ENCODE measurements at places on chromosomes 5 and 9.

DNA sequence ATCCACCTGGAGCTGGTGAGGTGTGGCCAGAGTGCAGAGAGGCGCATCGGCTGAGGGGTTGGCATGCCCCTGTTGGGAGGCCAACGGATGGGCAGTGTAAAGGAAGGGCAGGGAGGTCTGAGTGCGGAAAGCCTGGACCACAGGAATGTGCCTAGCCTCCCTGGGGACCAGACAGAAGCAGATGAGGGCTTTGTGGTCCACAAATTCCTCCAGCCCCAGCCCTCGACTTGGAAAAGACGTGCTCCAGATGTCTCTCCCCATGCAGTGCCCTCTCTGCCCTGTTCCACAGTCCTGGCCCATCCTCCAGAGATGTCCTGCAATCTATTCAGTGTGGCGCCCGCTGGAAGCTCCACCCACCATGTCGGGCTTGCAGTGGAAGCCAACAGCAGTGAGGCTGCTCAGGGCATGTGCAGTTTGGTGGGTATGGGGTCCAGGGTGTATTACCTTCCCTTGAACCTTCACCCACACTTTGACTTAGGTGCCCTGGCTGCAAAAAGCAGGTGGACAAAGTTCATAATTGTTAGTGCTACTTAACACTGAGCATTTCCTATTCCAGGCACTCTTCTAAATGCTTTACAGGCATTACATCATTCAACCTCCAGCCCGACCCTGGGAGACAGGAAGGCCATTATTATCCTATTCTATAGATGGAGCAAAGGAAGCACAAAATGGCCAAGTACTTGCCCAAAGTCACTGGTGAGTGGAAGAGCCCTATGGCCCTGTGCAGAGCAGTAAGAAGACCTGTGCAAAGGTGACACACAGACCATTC is 120.2 kb upstream of the SLC25A48 start:
- DNase-seq, result no peak

GRCh38 chr9:121662359-121662758 is 10.9 kb downstream of the DAB2IP start:
- no peak for DNase-seq

DNA sequence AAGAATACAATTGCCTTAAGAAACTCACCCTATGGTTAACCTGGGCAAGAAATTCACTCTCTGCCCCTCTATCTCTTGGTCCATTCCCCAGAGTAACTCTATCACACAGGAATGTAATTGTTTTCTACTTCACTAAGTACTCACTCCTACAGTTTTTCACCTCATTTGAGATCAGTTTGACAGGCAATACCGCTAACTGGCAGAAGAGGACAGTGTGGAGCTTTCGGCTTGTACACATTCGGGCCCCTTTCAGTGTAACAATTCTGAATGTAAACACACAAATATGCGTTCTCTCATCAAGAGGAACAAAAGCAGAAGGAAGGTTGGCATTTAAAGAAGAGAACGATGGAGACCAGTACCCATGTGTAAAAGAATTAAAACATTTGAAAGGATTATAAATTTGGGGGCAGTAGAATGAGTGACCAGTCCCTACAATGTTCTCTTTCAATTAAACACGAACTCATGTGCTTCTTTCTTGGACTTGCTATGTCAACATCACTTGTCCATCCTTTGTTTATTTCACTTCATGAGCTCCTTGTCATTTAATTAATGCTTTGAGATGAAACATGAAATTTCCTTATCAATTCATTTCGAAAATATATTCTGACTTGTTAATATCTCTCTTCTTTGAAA is 188.5 kb upstream of the GRAMD2B start:
- DNase-seq, result peak; percentile 72

GRCh38 chr5:40312205-40312604 is 367.5 kb upstream of the PTGER4 start:
- no peak for DNase-seq

GRCh38 chr9:114216081-114216480 is 60.7 kb downstream of the COL27A1 start:
- peak; percentile 85 for DNase-seq

- DNase-seq, result no peak
Measured at GRCh38 chr9:78682216-78682615, 385.3 kb downstream of the PSAT1 start.

GRCh38 chr5:179872828-179873575 is 14.4 kb upstream of the MRNIP start:
- DNase-seq, result no peak

GRCh38 chr5:178281331-178281730 is 48.7 kb upstream of the PHYKPL start:
- DNase-seq, result no peak

DNA sequence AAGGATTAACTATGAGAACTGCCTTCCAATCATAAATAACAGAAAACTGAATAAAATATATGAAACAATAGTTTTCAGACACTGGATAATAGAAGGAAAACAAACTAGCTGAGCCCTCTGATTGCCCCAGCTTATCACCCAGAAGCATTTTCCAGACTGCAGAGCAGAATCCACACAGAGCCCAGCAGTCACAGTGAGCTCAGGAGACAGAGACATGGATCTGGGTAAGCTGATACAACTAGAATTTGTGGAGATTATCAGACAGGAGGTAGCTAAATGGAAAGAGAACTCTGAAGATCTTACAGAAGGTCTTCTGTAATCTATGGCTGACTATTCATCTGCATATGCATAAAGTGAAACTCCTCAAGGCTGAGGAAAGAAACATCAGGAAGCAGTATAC is 128.8 kb downstream of the NR2F1-AS1 start:
- no peak for DNase-seq

DNA sequence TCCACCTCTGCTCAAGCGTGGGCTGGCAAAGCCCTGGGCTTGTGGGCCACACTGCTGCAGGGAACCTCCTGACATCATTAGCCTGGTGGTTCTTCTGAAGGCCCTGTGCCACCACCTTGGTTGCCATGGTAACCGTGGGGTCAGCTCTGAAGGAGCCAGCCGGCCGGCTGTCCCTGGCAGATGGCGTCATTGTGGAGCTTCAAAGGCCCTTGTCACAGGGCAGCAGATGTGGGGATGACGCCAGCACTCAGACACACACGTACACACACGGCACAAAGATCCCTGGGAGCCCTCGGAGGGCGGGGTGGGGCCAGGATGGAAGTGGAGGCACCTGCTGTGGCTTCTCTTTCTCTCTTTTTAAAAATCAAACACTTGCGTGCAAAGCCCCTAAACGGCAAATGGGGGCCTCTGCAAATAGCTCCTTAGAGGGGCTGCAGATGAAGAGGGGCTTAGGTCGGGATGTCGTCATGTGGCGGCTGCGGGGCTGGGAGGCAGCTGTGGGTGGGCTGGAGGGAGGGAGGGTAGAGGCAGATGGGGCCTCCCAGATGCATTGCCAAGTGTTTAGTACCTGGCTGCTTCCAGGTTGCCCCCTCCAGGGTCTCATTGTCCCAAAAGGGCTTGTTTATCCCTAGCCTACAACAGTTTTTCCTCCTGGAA is 19.5 kb upstream of the RPL26L1 start:
- DNase-seq, result peak; percentile 94

- DNase-seq, result no peak
Measured at GRCh38 chr5:169181814-169182213, 119.1 kb downstream of the SLIT3 start.

GRCh38 chr9:89491694-89492093 is 6.2 kb downstream of the SEMA4D start:
- no peak for DNase-seq

GRCh38 chr5:38285226-38285625 is 26.9 kb downstream of the EGFLAM start:
- DNase-seq, result no peak

GRCh38 chr5:82397741-82398320 is 119.7 kb upstream of the RPS23 start:
- DNase-seq, result no peak

DNA sequence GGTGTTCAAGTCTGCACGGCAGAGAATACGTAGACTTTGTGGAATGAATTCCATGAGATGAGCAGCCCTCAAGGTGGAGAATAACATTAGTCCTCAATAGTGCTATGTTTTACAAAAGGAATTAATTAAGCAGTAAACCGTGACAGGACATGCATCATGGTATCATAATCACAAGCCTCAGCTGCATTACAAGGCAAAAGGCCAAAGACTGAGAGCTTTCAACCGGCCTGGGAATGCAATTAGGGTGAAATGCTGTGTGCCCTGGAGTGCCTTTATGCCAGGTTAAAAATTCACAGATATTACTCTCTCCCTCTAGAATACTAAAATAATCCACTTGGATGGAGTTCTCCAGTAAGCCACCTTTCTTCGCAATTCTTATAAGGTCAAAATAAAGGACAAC is 270.6 kb downstream of the MLLT3 start:
- DNase-seq, result no peak

DNA sequence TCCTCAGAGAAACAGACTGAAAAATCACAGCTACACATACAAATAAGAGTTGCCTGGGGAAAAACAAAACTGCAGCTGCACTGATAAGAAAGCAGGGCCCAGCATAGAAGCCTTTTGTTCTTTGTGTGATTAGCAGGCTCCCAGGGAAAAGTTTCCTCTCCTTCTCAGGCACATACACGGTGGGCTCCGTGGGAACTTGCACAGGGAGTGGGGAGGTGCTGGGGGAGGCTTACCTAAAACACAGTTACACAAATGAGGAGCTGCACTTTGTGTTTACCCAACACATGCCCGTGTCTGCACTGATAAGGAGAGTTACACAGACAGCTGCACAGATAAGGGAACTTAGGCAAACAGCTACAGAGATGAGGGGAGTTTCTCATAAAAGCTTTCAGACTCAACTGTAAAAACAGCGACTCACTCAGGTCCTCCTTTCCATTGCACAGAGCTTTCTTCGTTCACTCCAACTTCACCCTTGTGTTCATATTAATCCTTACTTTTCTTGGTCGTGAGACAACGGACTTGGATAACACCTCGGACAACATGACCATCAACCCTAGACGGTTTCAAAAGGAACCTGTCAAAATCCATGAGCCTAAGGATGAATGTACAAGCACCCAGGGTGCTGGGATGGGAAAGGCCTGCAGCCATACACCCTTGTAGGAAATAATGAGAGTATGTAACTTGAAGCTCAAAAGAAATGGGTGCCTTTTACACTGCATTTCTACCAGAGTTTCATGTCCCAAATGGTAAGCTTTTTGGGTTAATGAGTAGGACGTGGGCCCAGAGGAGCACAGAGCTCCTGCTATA is 50.8 kb downstream of the SERINC5 start:
- no peak for DNase-seq

GRCh38 chr9:109487247-109487646 is 10.9 kb downstream of the PTPN3 start:
- DNase-seq, result no peak

DNA sequence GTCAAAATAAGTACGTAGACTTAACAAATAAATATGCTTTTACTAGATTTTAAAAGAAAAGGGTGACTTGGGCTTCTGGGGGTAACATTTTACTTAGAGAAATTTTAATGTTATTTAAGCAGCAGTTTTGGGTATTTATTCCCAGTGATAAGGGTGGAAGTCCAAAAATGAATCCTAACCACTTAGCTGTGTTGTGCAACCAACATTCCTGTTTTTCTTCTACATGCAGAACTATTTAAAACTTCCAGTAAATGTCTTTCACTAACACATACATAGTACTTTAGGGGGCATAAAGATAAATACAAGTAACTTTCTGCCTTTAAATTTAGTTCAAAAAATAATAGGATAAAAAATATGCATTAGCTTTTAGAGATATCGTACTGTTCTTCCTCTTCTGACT is 436.7 kb downstream of the CTNND2 start:
- no peak for DNase-seq

- DNase-seq, result no peak
Measured at GRCh38 chr9:33695299-33695698, 100.1 kb upstream of the PRSS3 start.

- DNase-seq, result no peak
Measured at GRCh38 chr5:32147236-32147635, 26.9 kb downstream of the GOLPH3 start.

DNA sequence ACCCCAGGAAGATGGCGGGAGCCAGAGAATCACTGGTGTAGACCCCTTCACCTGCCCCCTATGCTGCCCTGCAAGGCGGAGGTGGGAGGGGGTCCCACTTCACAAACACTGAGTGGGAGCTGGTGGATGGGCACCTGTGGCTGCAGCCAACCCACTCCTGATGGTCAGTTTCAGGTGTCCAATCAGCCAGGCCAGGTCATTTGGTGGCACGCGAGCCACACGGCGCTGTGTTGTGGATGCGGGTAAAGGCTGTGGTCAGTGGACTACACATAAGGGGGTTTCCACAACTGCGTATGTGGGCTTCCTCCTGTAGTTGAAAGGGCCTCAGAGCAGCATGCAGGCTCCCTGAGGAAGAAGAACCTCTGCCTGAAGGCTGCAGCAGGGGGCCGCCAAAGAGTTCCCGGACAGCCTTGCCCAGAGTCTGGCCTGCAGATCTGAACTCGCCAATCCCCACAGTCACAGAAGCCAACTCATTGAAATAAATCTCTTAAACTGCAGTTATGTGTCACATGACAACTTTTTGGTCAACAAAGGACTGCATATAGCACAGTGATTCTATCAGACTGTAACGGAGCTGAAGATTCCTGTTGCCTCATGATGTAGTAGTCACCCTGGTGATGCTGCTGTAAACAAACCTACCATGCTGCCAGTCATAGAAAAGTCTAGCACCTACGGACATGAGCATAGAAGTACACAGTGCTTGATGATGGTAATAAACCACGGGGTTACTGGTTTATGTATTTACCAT is 284.7 kb upstream of the IRX2 start:
- DNase-seq, result no peak

DNA sequence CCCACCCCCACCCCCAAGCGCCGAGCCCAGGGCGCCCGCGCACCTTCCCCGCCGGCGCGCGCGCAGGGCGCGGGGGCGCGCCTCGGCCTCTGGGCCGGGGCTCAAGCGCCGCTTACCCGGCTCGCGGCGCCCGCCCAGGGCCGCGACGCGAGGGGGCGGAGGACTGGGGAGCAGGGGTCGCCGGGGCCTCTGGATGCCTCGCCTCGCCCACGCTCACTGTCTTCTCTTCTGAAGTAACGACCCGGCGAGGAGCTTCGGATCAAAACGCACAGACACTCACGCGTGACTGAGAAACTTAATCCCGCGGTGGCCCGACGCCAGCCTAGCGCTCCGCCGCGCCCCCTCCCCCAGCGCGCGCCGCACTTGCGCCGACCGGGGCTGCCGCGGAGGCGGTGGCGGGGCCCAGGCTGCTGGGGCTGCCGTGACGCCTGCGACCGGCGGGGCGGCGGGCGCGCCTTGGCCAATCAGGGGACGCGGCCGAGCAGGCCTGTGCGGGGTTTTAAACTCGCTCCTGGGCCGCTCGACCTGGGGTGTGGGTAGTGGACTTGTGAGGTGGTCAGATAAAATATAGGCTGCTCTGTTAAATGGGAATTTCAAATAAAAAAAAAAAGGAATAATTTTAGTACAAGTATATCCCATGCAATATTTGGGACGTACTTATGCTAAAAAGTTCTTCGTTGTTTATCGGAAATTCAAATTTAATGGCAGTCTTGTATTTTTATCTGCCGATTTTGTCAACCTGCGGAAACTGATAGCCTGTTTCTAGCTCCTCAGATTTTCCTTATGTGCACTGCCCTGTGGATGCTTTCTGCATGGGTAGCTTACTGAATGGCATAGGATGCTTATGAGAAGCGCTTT is at the start of gene MPDZ:
TSS of gene MPDZ (minus strand) at position 409 of the 858 bp plus-strand sequence. CDS start 29,377 bp downstream, outside the sequence.
- DNase-seq, result peak; percentile 92
